Stimulated activated memory B cell treated with anti-CD40 and anti-IgM and Interleukin-4, amounts not matched to agents 10 μg/mL and 1 μg/mL and 100 μg/mL, for 72 hours (primary cell): ENCODE measurements at places on chromosomes 1 and 21.

DNA sequence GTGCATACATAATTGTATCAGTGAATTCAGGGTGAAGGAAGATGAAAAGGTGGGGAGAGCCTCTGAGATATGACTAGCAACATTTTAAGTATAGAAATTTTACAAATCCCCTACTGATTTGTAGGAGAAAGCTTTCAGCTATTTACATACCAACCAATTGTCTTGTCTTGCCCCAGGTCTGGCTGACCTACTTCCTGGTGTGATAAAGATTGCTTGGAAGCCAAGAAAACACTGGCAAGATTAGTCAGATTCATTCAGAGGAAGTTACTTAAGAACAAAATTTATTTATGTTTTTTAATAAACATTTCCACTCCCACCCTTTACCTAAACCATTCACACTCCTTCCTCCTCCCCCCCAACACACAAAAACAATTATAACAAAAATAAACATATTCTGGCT is 17.5 kb downstream of the PTGS2 start:
- no peak for ATAC-seq

GRCh38 chr1:14067036-14067435 is 367.0 kb downstream of the PRDM2 start:
- ATAC-seq: no peak

DNA sequence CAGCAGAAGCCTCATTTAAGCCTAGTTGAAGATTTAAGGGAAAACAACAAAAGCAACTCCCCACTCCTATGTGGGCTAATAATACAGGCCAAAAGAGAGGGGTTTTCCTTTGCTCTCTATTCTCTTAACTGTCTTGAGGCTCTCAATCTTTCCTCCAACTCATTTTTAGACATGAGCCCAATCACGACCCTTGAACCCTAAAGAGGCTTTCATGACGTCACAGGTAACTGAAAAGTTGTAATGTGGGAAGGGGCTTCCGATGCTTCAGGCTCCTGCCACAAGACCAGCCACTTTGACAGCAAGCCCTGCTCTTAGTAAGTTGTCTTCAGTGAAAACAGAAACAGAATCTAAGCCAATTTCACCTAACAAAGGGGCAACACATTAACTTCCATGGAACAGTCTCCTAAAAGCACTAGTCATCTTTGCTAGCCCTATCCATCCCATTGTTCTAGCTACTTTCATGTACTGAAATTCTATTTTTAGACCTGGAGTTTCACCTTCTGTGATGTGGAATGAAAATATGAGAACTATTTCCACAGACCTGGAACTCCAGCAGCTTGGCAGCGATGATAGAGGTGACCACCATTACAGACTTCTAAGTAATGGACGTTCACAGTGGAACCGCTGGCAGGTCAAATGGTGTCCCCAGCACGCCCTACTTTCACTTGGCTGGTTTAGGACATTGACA is 36.3 kb downstream of the GPR161 start:
- no peak for ATAC-seq

GRCh38 chr1:12516741-12517140 is 101.3 kb downstream of the DHRS3 start:
- ATAC-seq: no peak
